ENCODE measurements at places on chromosomes 4 and X. TPM values are rescaled to one million over a fixed set of nuclear protein-coding genes. Genes with fewer than 3 reads are reported as not detected.

WAS gene
- 0.09 TPM for total RNA-seq

IL21 gene
- total RNA-seq: not detected

CNOT6L gene
- 22.2 TPM for total RNA-seq

NPY5R gene
- total RNA-seq: not detected

POLR2B gene
- 94.2 TPM for total RNA-seq

DKK2 gene
- 0.82 TPM for total RNA-seq

All from fibroblast of the aortic adventitia (primary cell).